Lung microvascular endothelial cell (primary cell): ENCODE measurements at places on chromosomes 13 and 19. TPM values are rescaled to one million over a fixed set of nuclear protein-coding genes. Genes with fewer than 3 reads are reported as not detected.
A peak's percentile ranks its signal among the peaks of the same experiment; 100 is the strongest.

The NMRK2 gene
- total RNA-seq: not detected in 2 replicates

The DIAPH3 gene
- 3.0 and 5.2 TPM in 2 replicates for total RNA-seq

The CCDC70 gene
- total RNA-seq: not detected in 2 replicates

The SCAMP4 gene
- 19.0 and 26.6 TPM in 2 replicates for total RNA-seq

The LAIR2 gene
- total RNA-seq: not detected in 2 replicates

GRCh38 chr13:93915269-93915809 lies 564.1 kb downstream of the DCT start:
- DNase-seq: no peak

- no peak for DNase-seq
Measured at GRCh38 chr13:33992881-33993336, 175.0 kb downstream of the RFC3 start.

DNA sequence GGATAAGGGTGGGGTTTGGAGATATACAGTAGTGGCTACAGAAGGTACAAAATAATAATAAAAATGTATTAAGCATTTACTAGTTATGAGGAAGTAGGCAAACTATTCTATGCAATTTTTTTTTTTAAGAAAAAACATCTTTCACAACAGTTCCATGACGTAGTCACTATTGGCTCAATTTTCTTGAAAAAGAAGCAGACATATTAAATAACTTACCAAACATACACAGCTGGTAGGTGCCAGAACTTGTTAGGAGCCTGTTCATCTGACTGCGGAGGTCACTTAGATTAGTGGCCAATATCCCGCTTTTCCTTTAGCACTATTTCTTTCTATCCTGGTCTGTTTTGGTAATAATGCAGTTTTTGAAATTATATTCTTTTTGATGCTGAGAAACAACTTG lies 593.5 kb downstream of the KCTD12 start:
- no peak for DNase-seq

GRCh38 chr13:95724252-95724651 lies 47.3 kb downstream of the DNAJC3 start:
- DNase-seq: no peak

GRCh38 chr19:34733266-34733745 lies 737 bp upstream of the ZNF181 start:
- no peak for DNase-seq

- no peak for DNase-seq
Measured at GRCh38 chr19:40174092-40174491, 17.1 kb upstream of the MAP3K10 start.

DNA sequence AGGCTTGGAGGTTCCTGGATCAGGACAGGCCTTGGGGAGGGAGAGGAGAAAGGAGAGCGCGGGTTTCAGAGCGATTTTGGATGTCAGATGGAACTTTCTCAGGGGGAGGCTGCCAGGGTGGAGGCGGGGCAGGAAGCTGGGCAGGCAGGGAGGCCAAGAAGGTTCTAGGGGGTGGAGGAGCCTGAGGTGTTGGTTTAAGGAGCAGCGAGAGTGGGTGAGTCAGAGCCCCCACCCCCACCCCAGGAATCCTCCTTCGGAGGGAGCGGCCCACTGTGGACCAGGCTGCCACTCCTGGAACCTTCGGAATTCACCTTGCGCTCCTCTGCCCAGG lies 15.9 kb upstream of the NOP53 start:
- peak; percentile 68 for DNase-seq

GRCh38 chr13:40971321-40971720 lies 47.8 kb downstream of the ELF1 start:
- DNase-seq: no peak

DNA sequence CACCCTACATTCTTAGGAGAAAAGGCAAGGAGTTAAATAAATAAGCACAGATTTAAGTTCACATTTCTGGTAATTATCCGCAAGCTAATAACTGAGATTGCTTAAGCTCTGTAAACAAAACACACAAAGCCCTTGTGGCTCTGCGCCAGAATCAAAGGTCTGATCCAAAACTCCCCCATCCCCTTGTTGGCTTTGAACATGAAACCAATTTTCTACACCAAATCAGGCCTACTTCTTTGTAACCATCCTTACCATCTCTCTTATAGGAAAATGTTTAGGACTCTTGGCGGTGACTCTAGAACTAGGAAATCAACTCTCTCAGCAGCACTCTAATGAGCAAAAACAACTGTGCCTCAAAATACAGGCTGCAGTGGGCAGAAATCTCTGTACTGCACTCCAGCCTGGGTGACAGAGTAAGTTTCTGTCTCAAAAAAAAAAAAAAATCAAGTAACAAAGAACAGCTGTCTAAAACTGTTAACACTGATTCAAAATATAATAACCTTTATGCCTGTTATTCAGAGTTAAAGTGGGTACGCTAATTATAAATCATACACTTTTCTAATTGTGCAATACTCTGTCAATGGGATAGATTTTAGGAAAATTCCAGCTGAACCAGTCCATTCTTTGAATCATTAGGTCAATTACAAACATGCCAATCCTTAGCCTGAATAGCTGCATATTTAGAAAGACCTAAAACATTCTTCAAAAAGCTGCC lies 25.8 kb downstream of the ABCC4 start:
- no peak for DNase-seq

- DNase-seq: no peak
Measured at GRCh38 chr13:111534751-111535522, 214.5 kb downstream of the TEX29 start.

DNA sequence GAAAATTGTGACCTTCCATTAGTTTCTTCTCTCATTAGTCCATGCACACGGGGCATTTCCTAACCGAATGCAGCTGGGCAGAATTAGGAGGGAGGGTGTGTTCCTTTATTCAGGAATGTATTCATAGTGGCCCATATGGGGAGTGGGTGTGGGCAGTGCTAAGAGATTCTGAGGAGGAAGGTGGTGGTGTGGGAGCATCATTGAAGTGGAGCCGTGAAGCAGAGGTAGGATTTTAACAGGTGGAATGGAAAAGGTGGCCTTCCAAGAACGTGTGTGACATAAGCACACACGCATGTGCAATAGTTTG lies 134.2 kb downstream of the MTUS2 start:
- DNase-seq: no peak

DNA sequence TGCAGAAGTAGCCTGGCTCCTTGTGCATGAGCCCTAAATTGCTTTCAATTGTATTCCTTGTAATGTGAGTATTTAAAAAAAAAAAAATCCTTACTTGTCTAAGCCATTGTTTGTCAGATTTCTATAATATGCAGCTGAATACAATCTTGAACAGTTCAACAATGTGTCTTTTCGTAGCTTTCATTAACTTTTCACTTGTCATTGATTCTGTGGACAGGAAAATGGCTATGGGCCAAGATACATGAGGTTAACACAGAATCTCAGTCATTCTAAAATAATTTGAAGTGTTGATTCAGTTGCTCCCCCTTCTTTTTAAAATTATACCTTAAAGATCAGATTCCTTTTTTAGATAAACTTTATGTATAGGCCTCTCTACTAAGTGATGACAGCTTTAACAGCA lies 395.8 kb upstream of the KLF12 start:
- DNase-seq: no peak

DNA sequence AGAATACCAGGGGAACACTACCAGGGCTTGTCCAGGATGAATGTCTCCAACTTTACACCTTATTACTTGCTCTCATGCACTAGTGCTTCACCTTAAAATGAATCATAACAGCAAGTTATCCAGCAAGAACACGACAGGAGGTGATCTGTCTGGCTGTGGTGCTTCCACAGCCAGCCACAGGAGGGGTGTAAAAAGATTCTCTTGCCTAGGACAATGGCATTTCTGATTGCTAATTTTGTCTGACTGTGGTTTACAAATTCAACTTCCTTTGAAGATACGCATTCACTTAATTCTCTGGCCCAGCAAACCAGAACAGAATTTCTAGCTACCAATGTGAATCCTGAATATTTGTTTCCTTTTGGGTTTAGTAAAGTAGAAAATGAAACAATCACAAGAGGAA lies 23.1 kb upstream of the COG3 start:
- DNase-seq: peak; percentile 49

- peak; percentile 68 for DNase-seq
Measured at GRCh38 chr19:51514866-51515481, 13.4 kb upstream of the SIGLEC12 start.

- DNase-seq: no peak
Measured at GRCh38 chr13:80400865-80401426, 60.0 kb upstream of the SPRY2 start.

GRCh38 chr13:43390619-43391018 lies 367.2 kb downstream of the DNAJC15 start:
- DNase-seq: no peak

GRCh38 chr13:26721251-26722121 lies 39.1 kb downstream of the GPR12 start:
- DNase-seq: no peak

GRCh38 chr13:113976711-113977684 lies 3.1 kb upstream of the C13orf46 start:
- DNase-seq: no peak

DNA sequence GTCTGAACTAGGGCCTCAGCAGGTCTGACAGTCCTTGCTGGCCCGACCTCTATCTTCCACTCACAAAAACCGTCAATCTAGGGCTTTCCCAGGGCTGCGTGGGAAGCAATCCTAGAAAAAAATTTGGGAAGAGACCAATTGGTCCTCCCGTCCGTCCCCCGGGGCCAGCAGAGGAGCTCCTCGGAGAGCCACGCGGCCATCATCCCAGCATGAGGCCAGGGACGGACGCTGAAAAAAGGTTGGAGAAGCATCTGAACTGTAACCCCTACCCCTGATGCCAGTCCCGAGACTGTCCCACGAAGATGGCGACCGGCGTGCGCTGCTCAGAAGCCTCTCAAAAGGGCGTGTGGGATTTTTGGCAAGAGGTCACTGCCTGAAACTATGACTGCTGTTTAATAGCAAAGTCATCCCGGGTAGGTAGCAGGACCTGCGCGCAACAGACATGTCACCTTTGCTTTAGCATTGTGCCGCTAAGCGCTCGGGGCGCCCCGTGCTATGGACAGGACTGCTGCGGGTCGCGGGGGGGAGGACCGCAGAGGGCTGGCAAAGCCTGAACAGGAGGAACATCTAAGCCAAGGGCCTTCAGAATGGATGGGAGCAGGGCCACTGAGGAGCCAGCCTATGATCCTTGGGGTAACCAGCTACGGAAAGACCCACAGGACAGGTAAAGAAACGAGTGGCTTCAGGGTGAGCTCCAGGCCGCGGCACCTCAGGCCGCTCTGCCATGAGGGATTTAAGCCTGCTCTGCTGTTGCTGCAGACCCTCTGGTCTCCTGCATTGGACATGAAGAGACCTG lies 10.6 kb downstream of the AKAP8 start:
- no peak for DNase-seq

DNA sequence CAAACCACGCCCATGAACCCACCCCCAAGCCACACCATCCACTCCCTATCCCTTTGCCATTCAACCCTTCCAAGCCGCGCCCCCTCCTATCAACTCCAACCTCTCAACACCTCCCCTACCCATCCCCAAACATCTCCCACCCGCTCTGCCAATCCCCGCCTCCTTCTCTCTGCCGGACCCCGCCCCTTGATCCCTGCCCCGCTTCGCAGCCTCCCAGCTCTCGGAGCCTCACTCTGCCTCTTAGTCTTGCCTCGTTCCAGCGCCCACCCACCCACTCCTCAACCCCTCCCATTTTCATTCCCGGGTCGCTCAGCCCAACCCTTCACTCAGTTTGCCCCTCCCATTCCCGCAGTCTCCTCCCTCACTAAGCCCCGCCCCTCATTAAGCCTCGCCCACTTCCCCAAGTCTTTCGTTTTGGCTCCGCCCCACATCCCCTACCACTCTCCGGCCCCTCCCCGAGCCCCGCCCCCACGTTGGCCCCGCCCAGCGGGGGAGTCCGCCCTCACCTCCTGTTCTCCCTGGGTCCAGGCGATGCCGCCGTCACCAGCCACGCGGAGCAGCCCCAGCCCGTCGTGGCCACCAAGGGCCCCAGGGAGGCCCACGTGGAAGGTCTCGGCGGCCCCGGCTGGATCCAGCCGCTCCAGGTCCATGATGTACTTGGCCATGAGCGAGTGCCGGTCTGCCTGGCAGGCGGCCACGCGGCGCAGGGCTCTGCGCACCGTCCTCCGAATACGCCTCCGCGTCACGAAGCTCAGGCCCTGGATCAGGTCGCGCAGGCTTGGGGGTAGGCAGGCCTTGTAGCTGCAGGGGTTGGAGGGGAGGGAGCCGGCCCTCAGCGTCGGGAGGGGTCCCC lies 5.7 kb downstream of the JAK3 start:
- peak; percentile 68 for DNase-seq

GRCh38 chr19:48645620-48646000 lies 377 bp downstream of the CA11 start:
- DNase-seq: no peak

GRCh38 chr19:16829822-16830289 lies 658 bp downstream of the SIN3B start:
- peak; percentile 16 for DNase-seq

- no peak for DNase-seq
Measured at GRCh38 chr19:17429641-17430113, 9.8 kb downstream of the MVB12A start.

DNA sequence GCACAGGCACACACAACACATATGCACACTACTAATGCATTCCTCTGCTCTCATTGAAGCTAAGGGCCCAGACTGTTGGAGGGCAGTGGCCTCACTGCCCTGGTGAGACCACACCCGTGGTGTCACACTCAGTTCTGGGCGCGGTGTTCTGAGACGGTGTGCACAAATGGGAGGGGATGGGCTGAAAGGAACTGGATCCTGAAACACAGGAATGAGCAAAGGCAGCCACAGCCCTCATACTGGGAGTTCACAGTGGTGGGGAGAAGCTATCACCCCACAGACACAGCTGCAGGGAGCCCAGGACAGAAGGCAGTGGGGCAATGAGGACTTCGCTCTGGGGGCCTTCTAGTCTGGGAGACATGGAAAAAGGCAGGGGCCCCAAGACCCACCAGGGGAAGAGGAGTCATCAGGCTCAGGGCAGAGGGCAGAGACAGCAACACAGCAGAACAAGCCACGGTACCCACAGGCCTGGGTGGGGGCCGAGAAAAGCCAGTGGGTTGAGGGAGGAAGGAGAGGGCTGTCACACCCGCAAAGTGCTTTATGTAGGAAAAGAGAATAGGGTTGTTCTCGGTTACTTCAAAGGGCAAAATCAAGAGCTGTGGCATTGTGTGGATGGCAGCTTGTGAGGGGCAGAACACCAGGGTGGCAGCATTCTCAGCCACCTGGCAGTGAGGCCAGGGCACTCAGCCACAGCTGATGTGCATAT lies 75.4 kb upstream of the GPR183 start:
- no peak for DNase-seq

DNA sequence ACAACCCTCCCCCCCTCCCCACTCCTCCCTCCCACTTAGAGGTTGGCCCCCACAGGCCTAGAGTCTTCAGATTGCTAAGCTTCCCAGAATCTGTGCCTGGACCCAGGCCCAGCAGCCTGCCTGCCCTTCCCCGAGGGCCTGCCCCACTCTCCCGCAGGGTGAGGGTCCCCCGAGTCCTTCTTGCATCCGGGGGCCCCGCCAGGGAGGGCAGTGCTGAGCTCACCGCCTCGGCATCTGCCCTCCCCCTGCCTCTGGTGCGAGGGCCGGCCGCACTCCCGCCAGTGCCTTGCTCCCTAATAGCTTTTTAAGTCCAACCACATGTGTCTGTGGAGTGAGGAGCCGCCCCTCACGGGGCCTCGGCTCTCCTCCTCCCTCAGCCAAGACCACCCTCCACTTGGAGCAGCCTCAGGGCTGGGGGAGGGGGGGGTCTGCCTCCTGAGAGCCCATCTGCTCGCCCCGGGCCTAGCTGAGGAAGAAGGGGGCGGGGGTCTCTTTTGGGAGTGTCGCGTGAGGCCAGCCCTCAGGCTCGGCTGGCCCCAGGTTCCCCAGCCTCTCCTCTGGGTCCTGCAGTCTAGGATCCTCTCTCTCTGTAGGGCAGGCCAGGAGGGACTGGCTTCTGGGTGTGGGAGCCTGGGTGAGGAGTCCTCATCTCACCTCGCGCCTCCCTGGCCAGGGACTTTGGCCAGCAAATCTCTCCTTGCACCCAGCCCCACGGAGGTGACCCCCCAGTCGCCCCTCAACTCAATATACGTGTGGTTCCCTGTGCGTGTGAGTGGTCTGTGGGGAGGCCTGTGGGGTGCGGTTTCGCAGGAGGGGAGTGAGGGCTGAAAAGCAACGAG lies 47.2 kb downstream of the LYL1 start:
- peak; percentile 57 for DNase-seq
